ENCODE measurements at places on chromosomes 4 and X.

GRCh38 chr4:128830906-128831503, 21.5 kb downstream of the JADE1 start:
- peak; percentile 23 for DNase-seq

DNA sequence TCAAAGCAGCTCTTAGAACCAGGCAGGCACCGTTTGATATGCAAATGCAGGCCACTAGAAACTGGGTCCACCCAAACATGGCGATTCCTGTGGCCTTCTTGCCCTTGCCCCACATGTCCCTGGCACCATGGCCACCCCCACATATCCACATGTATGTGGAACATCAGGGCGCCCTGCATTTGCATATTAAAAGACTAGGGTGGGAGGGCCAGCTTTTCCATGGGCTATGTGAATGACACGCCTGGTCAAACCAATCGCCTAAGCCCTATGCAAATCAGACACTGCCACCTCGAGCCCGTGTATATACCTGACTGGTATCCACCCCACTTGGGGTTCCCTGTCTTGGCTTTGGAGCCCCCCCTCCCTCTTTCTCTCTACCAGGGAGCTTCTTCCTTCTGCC, 107.0 kb downstream of the ABLIM2 start:
- DNase-seq: no peak

DNA sequence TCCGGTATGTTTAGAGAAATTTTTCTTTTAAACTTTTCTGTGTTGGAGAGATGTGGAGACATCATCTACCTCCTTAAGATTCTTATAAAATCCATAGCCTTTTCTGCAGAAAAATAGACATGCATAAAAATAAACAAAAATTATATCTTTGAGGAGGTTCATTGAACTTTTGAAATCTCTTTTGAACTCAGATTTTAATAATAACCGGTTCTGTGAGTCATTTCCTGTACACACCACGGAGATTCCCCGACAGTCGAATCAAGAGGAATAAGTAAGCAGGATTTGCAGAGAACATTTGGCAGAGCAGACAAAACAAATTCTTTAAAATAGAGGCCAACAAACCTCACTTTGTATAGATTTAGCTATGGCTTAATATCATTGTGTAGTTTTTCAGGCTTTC, 918.7 kb upstream of the POU3F4 start:
- no peak for DNase-seq

DNA sequence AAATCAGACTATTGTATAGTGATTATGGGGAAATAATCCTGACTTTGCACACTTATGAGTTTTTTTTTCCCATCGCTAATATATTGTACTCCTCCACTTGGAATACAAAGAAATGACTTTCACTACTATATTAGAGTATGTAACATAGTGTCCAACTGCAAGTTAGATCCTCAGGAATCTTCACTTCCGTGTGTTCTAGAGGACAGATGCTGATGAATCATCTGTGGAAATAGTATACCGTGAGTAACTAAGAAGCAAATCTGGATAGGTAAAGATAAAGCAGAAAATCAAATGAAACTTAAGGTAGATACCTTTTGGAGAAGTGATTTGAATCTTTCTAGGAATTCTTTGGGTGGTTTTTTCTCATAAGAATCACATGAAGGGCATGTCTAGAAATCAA, 8.3 kb downstream of the IL21 start:
- DNase-seq: no peak

- DNase-seq: no peak
Measured at GRCh38 chrX:22594766-22595165, 322.1 kb downstream of the CBLL2 start.

GRCh38 chr4:174882317-174882992, 35.7 kb upstream of the ADAM29 start:
- DNase-seq: no peak

GRCh38 chrX:96791559-96791958, 92.1 kb upstream of the RPA4 start:
- peak; percentile 51 for DNase-seq

GRCh38 chr4:25096251-25096980, 63.8 kb downstream of the SEPSECS start:
- DNase-seq: no peak

GRCh38 chrX:154379569-154379951, 465 bp downstream of the EMD start:
- no peak for DNase-seq

DNA sequence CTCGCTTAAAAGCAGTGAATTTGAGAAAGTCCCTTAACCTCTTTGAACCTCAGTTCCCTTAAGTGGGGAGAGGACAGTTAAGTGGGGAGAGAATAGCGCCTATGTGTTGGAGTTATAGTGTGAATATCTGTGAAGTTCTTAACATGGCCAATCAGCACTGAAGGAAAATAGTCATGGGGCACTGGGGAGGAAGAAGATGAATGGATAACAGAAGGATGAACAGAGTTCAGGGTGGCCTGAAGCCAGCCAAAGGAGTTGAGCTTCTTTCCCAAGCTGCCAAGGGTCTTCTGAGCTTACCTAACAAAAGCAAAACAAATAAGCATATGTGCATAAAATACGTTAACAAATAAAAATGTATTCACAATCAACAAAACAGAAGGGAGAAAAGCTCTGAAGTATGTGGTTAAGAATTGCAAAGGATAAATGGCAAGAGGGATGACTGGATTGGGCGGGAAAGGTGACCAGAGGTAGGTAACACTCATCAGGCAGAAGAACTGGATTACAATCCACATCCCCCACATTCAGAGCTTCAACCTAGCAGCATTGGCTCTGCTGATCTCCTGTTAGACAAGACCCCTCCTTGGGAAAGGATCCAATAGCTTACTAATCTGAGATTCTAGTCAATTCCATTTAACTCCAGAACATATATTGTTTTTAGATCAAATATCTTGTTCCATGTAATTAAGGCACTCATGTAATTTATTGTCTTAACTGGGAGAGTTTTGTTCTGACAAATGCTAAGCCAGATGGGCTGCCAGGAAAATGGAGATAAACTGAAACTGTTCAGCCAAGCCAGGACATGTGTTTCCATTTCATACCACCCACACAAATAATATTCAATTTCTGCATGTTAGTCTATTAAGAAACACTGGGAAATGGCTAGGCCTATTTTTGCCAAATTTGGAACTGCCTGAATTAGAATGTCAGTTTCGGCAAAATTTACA, 221.2 kb downstream of the LDB2 start:
- peak; percentile 60 for DNase-seq

DNA sequence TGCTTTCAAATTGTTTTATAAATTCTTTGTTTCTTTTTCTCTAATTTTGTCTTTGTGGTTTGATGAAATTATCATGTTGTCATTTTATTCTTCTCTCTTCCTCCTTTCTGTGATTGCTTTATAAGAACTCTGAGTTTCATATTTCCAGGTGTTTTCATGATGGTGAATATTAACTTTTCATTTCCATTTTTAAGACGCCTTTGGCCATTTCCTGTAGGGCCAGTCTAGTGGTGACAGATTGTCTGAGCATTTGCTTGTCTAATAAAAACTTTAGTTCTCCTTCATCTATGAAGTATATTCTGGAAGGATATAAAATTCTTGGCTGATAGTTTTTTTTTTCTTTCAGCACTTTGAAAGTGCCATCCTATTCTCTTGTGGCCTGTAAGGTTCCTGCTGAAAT, 128.1 kb downstream of the FAM13A start:
- DNase-seq: no peak

GRCh38 chr4:120853161-120853935, 69.2 kb downstream of the PRDM5 start:
- peak; percentile 49 for DNase-seq

- peak; percentile 48 for DNase-seq
Measured at GRCh38 chrX:17441965-17442364, 67.0 kb downstream of the NHS start.

DNA sequence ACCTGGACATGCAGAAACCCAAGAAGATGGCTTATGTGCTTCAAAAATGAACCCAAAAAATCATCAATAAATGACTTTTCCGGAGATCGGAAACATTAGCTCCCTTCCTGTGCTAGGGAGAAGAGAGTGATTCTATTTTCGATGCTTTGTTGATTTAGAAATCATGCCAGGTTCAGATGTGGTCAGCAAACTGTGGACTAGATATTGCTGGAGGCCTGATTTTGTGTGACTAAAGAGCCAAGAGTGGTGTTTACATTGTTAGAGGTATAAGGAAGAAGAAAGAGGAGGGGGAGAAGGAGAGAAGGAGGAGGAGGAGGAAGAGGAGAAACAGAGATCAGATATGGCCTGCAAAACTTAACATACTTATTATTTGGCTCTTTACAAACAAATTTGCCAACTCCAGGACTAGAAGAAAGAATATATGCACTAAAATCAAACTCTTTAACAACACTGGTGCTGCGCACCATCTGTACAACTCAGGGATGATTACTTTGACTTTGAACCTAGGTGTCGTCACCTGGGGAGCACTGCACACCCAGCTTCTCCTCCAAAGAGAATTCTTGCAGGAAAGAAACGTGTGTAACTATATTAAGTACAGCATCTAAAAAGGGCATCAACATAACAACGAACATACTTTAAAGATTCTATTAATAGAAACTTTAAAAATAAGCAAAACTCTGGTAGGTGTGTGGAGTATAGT, 664.9 kb upstream of the LCORL start:
- DNase-seq: no peak

DNA sequence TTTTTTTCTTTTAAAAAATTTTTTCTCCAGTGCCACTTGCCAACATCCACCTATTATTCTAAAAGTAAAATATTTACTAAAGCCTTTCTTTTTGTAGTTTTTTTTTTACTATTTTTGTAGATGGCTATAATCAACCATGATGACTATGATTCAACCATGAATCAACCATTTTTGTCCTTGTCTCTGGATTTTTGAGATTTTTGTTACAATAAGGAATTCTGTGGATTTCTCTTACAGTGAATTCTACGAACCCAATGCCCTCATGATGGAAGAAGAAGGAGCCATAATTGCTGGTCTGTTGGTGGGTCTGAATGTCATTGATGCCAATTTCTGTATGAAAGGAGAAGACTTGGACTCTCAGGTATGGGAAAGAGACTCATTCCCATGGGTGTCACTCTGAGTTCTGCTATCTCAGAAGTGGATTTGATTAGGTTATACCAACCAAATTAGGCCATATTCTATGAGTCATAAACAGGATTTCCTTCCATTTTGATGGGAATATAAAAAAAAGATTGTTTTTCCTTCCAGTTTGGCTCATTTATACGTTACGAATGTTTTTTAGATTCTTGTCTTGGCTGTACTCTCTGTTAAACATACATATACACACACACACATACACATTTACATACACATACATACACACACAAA, 46.7 kb downstream of the RUFY3 start:
- peak; percentile 9 for DNase-seq

DNA sequence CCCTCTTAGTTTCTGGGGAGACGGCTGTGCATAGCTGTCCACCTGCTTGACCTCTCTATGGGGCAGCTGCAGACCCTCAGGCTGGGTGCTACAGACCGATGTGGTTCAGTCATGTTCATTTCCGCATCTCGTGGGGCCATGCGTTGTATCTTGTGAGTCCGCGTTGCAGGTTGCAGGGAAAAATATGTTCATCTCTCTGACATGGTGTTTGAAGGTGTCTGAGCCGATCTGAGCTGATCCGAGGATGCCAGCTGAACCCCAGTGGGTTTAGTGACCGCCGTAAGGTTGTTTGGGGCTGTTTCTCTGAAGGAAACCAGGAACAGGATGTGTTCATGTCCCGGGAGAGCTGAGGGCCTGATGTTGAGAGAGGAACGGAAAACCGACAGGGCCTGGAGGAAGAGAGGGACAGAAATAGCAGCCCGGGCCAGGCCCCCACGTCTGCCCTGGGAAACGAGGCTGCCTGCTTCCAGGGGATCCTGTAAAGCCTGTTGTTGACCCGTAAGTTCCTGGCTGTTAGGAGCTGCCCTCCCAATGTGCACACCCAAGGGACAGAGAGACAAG, 9.8 kb upstream of the P2RY8 start:
- DNase-seq: no peak

DNA sequence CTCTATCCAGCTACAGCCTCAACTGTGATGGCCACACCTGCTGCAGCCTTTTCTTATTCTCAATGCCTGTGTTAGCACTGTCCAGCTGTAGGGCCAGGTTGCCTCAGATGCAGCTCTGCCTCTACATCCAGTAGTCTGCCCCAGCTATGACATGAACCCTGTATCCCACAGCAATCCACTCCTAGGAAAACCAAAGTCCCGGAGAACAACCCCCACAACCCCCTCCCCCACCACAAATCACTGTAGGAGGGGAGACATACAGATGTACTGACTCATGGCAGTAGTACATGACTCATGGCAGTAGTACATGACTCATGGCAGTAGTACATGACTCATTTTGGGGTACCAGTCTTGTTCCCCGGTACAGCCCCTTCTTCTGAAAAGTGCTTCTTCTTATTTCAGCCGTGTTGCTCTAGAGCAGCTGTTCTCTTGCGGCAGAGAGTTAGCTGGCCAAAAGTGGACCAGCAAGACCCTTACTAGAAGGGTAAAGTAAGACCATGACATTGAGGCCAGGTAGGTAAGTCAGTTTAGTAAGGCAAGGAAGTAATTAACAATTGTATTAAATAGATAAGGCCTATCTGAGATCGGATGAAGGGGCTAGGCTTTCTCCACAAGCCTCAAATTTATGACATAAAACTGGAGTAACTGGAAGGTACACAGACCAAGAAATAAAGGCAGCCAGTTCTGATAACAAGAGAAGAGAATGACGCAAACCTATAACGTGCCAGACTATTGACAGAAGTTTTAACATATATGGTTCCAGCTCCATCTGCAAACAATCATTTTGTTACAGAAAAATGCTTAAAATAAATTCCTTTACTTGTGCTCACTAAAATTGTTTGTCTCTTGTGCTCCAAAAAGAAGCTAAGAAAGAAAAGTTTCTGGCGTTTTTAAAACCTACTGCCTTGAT, 221.4 kb downstream of the TACR3 start:
- peak; percentile 76 for DNase-seq

DNA sequence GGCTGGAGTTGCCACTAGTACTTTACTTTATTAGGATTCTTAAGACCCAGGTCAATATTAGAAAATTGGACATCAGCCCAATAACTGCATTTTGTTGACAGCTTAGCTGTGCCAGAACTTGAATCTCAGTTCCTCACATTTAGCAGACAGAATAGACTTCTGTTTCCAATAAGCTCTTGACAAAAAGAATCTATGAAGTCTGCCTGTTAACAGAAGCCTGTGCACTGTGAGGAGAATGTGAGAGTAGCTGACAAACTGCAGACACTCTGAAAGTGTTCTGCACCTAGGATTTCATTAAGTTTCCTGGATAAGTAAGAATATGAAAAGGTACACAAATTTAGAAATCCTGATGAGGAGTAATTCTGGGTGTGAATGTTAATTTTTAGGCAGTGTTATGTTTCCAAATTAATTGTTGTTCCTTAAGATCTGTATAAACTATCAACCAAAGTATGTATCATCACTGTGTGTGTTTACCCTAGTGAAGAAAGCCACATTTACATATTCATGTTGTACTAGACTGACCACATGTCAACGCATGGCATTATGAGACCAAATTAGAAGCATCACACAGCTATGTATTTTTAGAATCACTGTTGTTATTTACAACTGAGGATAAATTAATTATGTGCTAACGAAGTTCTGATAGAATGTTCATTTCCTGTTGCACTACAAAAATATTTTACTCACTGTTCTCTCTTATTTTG, 756.4 kb upstream of the IGFBP7 start:
- no peak for DNase-seq

GRCh38 chrX:68536429-68536828, 37.6 kb downstream of the YIPF6 start:
- DNase-seq: no peak

- no peak for DNase-seq
Measured at GRCh38 chr4:155161357-155161756, 47.1 kb upstream of the NPY2R start.
